DMS153 (cell line): ENCODE measurements at places on chromosomes 12 and 14.

- DNase-seq: no peak
Observed at GRCh38 chr12:122452701-122453285, 30.3 kb upstream of the CLIP1 start.

DNA sequence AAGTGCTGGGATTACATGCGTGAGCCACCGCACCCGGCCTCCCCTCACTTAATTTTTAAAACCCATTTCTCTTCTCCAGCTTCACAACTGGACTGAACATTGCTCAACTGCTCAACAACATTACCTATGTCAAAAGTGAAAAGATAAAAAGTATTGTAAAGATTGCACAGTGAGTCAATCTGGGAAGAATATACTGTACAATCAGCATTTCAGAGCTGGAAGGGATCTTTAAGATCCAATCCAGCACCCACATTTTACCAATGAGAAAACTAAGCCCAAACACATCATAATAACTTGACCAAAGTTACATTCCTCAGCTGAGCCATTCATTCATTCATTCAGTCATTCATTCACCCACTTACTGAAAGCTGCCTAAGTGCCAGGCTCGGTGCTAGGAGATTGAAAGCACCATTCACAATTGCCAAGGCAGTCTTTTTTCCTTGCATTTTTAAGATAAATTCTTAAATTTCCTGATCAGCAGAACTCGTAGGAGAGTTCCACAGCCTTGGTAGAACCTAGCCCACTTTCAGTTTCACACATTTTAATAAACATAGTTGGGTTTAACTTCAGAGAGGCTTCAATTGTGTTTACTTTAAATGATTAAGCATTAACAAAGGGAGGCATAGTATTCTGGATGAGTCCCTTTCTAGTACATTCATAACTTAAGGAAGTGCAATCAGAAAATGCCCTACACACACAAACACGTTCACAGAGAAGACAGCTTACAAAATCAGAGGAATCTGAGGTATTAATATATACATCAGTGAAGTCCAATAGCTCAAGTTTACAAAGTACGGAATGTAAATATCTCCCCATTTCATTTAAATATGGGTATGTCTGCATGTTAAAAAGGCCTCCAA is 3.0 kb downstream of the GALNT4 start:
- DNase-seq: no peak

DNA sequence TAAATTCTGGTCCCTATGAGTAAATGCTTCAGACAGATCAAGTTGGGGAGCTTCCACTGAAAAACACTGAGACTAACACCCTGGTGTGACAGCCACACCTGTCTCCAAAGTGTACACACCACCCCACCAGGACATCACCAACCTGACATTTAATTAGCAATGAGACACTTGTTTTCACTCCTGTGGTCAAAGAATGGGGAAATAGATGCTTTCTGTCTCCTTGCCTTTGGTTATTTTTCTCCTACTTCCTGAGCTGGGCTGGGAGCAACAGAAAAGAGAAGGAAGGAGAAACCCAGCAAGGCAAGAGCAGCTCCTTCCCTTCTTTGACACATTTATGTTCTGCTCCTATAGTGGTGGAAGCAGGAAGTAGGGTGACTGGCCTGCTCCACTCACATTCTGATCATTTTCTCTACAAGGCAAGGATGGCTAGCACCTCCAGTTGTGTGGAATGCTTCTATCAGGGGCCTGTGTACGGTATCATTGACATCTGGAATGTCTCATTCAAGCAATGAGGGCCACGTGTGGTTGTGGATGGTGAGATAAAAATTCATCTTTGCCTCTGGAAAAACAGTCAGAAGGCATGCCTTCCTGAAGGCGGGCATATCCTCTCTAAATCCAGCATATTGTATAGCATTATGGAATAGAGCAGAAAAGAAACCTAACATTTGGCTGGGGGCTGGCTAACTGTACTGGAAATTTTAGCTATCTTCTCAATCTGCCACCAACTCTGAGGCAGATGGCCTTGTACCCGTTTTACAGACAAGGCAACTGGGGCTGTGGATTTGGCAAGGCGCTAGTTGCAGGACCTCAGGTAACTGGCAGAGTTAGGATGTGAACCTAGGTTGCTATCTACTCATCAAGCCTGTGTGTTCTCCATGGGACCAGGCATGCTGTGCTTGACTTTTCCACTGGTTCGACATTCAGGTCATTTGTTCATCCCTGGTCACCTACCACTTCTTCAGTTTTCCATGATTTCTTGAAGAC is 24.8 kb upstream of the LGALS3 start:
- no peak for DNase-seq

DNA sequence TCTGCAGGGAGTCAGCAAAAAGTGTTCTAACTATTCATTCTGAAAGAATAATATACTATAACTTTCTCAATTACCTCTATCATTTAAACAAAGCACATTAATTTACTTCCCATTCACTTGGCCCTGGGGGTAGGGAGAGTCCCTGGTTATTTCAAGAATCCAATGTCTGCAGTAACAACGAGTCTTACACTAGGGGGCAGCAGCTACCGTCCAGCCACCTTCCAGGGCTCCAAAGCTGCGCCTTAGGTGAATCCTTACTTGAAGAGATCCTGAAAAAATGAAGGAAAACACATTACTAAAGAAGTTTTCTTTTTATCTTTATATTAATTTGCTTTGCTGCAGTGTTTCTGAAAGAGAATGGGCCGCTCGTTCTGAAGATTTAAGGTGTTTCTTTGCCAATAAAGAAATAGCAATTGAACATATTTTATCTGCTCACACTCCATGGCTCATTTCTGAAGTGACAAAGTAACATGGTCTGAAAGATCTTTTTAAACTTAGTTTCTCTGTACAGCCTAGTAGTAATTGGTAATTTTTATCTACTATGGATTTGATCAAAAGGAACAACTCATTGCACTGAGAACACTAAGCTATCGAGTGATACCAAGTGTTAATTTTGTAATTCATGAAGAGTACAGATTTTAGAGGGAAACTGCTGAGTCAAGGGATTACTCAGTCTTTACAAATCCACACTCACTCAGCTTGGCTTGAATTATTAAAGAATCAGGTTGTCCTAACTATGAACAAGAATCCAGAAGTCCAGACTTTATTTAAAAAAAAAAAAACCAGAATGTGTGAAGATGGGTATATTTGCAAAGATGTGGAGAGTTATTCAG is 27.6 kb downstream of the BHLHE41 start:
- DNase-seq: no peak

DNA sequence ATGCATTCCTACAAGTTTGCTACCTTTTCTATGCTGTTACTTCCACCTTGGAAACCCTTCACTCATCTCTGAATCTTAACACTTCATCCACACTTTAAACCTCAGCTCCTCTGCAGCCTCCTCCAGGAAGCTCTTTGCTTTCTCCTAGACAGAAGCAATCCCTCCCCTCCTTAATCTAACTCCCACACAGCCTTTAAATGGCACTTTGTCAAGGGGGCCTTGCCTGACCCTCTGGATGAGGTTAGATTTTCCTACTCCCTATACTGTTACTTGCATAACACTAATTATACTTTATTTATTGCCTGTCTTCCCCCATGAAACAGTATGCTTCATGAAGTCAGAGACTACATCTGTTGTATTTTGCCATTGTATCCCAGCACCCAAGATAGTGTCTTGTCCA is 394.6 kb downstream of the MED13L start:
- DNase-seq: no peak

DNA sequence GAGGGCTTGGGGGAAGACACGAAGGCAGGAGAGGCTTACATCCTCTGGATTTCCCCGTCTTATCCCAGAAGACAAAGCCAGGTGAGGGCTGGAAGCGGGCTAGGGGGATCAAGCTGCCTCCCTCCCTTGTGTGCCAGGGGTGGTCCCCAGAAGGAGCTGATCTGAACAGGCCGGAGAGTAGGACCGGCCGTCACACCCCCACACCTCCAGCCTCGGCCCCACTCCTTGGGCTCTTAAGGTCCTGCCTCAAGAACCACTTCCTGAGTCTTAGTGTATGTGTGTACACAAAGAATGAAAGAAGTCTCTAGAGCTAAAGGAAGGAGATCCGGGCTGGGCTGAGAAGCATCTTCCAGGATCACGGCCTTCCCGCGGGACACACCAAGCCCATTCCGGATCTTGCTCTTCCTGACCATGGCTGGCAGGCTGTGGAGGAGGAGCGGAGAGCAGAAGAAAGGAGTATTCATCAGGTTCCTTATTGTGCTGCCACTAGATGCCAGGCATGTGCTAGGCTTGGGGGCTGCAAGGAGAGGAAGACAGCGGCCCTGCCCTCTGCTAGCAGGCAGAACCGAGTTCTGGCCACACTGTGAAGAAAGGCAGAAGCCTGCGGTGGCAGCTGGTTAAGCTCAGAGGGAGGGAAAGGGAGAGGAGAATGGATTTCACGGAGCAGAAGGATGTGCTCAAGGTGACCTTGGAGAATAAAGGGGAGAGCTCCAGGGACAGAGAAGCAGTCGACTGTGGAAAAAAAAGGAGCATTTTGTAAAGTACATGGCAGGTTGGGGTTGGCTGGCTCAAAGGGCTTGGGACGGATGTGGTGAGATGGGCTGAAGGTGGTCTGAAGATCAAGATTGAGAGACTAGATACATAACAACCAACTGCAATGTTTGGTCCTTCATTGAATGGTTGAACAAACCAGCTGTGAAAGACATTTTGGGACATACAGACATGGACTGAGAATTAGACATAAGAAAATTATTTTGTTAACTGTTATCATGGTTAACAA is 1.3 kb upstream of the CD63 start:
- no peak for DNase-seq

- DNase-seq: no peak
Observed at GRCh38 chr12:65938807-65939206, 114.5 kb downstream of the HMGA2 start.

GRCh38 chr12:14874882-14875281 is 10.8 kb downstream of the MGP start:
- no peak for DNase-seq

- DNase-seq: peak; percentile 86
Observed at GRCh38 chr12:108560752-108561719, at the start of gene SART3. SART3 (minus strand) TSS chr12:108561173; CDS start chr12:108561154, 19 bp downstream.

DNA sequence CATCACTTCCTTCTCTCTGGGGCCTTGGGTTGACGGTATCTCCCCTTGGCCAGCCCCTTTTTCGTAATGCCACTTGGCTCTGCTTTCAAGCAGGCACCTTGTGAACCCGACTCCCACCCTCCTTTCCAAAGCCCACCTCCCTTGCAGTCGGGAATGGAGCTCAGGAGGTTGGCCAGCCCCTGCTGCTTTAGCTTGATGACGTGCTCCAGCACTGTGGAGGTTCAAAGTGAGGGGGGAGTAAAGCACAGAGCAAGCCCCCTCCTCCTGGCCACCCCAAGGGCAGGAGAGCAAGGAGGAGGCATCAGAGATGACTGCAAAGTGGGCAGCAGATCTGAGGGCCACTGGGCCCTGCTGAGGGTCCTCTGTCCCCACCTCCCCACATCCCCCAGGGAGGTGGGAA is 103.4 kb downstream of the ZFP36L1 start:
- no peak for DNase-seq

DNA sequence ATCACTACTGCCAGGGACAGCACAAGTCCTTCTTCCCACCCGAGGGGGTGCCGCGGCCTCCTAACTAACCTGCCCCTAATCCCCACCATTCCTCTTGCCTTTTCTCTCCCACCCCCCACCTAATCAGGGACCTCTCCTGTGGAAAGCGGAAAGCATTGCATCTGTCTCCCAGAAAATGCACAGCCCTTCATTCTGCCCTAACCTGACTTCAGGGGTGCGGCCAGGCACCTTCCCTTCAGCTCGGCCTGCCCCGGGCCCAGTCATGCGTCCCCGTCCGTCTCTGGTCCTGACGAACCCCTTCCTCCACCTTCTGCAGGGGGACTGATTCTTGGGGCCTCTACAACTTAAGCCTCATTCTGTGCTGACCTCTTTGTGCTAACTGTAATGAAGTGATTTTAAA is 43.9 kb upstream of the TRAF3 start:
- DNase-seq: no peak

- no peak for DNase-seq
Observed at GRCh38 chr12:65634061-65634460, 190.2 kb upstream of the HMGA2 start.

DNA sequence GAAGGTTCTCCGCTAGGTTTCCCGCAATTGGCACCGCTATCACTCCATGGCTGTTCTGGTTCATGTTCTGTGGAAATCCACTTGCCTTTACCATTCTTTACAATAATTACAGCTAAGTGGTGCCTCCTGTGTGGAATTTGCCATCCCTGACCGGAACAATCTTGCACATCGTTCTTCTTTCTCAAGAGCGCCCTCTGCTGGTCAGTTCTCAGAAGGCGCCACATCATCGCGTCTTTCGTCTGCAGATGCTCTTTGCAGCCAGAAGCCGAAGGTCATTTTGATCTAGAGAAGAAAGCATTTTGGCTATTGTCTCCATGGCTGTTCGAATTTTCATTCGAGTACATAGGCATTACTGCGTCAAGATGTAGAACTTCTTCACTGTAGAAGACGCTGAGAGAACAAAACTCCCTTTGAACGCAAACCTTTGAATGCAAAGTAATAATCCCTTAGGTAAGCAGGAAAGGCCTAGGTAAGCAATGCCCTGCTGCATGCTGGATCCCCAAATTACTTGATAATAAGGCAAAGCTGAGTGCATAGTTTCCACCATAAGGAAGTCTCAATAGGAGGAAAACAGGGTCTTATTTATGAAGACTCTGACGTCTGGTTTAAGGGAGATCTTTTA is 10.1 kb upstream of the RTRAF start:
- peak; percentile 46 for DNase-seq

- peak; percentile 27 for DNase-seq
Observed at GRCh38 chr12:98456576-98457573, 58.5 kb upstream of the TMPO start.

- DNase-seq: no peak
Observed at GRCh38 chr14:22168092-22168955, 420.7 kb downstream of the DAD1 start.

- no peak for DNase-seq
Observed at GRCh38 chr12:44611538-44611937, 264.6 kb downstream of the NELL2 start.

DNA sequence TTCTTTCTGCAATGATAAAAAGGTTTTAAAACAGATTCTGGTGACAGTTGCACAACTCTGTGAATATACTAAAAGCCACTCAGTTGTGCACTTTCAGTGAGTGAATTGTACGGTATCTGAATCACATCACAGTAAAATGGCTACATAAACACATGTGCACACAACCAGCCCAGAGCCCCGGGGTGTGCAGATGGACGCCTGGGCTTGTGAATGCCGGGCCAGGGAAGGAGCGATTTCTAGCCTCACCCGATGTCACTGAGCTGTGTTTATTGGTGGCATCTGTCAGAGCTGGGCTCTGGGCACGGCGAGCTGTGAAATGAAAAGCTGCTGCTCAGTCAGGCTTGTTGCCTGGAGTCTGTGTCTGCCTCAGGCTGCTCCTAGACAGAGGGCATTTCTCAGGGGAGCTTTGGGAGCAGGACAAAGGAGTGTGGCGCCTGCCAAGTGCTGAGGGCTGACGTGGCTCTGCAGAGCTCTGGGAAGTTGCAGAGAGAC is 25.9 kb downstream of the RHOF start:
- peak; percentile 16 for DNase-seq

GRCh38 chr12:93032758-93033157 is 103.7 kb upstream of the EEA1 start:
- DNase-seq: no peak

- no peak for DNase-seq
Observed at GRCh38 chr12:81800298-81801148, 41.4 kb upstream of the PPFIA2 start.

- DNase-seq: peak; percentile 71
Observed at GRCh38 chr12:119354172-119354571, 19.6 kb downstream of the CCDC60 start.

GRCh38 chr12:112988224-112988623 is 9.9 kb downstream of the OAS2 start:
- DNase-seq: no peak
